ENCODE measurements at places on chromosomes 5 and 9. TPM values are rescaled to one million over a fixed set of nuclear protein-coding genes. Genes with fewer than 3 reads are reported as not detected.

- no peak for DNase-seq
Observed at GRCh38 chr5:100823812-100824211, 79.3 kb downstream of the ST8SIA4 start.

The DAB2IP gene
- 54.2 TPM for total RNA-seq

DNA sequence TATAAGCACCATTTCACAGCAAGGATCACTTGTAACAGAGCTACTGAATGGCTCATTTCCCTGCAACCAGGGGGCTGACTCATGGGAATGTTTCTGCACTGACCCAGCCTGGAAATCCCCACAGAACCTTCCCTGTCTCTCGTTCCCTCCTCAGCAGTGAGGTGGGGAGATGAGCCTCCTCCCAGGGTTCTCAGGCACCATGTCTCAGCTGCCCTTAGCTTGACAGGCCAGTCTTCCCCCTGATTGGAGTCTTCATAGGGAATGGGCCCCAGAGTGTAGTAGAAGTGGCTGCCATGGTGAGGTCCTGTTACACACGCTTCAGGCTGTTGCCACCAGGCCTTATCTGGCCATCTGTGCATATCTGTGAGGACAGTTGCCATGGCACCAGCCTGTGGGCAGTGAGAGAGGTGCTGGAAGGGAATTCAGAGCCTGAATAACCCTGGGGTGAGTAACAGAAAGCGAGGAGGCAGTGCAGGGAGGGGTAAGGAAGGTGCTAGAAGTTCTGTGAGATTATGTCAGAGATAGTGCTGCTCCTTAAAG lies 324.4 kb downstream of the ENC1 start:
- peak; percentile 52 for DNase-seq

DNA sequence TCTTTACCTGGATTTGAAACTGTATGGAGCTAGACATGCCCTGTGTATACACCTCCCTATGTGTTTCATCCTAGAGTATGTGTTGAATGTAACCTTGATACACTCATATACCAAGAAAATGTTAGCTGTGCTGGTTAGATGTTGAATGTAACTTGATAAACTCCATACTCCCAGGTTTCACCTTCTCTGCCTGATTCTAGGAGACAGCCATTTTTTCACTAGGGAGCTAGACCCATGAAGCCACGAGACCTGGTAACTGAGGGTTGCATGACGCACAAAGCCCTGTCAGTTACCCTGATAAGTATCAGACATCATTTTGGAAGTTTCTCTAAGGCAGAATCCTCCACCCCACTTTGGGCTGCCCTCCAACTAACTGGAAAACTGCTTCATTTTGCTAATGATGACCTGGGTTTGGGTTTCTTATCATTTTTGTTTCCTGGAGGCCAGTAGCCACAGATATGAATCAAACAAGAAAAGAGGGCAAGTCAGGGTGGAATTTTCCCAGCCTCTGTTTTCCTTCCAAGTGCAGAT lies 478.5 kb upstream of the KIF2A start:
- DNase-seq: no peak

DNA sequence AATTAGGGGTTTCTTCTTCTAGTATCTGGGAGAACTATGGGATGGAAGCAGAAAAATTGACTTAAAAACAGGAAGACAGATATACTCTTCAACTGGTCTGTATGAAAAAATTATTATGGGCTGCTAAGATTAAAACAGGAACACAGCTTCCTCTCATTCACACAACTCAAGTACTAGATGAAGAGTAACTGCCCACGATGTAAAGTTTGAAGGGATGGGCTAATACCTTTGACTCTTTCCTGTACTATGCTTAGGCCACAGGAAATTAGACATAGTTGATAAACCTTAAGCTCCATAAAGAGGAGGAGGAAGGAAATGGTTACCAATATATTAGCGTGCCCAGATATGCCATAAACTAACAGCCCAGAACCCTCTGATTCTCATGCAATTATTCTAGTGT lies 88.6 kb downstream of the ANKRD31 start:
- no peak for DNase-seq

- no peak for DNase-seq
Observed at GRCh38 chr5:36158144-36158543, 6.2 kb downstream of the SKP2 start.

- no peak for DNase-seq
Observed at GRCh38 chr9:84493284-84493947, 152.9 kb upstream of the SLC28A3 start.

The MSMP gene
- total RNA-seq: not detected

The SCGB3A2 gene
- not detected for total RNA-seq

DNA sequence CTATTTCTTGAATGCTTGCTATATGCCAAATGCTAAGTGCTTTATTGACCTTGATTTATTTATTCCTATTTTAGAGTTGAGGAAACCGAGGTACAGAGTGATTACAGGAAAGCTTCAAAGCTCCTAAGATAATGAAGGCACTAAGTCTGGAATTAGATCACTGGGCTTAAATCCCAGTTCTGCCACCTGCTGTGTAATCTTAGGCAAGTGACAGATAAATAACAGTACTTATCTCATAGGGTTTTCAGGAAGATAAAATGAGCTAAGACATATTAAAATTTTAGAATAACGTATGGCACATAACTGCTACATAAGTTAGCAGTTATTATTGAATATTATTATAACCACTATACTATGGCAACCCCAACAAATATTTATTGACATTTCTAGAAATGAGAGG lies 843.8 kb downstream of the DTWD2 start:
- DNase-seq: no peak

The PAX5 gene
- 0.50 TPM for total RNA-seq

GRCh38 chr5:140548300-140548688 lies 832 bp downstream of the EIF4EBP3 start:
- DNase-seq: no peak

- DNase-seq: no peak
Observed at GRCh38 chr5:115379622-115380344, 83.3 kb upstream of the CCDC112 start.

- no peak for DNase-seq
Observed at GRCh38 chr9:15711931-15712330, 159.1 kb downstream of the CCDC171 start.

DNA sequence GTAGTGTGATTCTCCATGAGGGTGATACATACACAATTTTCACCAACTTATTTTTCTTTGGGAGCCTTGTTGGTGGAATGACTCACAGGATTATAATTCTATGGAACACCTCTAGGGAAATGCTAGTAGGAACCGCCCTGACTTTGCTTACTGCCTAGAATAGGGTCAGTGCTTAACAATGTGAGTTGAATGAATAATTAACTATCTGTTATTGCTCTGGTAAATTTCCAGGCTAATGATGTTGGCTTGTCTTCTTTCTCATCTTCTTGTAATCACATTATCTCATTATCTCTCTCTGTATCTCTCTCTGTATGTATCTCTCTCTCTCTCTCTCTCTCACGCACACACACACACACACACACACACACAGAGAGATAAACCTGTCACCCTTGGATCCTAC lies 291.1 kb downstream of the TRIM32 start:
- DNase-seq: no peak

DNA sequence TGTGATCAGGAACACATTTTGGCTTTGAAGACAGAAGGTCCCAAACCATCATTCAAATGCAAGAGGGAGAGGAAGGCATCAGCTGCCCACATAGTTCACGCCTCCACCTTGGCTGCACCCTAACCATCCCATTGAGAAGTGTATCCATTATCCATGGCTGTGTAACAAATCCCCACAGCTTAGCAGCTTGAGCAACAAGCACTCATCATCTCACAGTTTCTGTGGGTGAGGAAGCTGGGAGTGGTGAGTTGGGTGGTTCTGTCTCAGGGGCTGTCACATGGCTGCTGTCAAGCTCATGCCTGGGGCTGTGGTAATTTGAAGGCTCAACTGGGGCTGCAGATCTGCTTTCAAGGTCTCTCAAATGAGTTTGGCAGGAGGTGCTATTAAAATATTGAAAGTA lies 23.0 kb upstream of the CEP72 start:
- no peak for DNase-seq

DNA sequence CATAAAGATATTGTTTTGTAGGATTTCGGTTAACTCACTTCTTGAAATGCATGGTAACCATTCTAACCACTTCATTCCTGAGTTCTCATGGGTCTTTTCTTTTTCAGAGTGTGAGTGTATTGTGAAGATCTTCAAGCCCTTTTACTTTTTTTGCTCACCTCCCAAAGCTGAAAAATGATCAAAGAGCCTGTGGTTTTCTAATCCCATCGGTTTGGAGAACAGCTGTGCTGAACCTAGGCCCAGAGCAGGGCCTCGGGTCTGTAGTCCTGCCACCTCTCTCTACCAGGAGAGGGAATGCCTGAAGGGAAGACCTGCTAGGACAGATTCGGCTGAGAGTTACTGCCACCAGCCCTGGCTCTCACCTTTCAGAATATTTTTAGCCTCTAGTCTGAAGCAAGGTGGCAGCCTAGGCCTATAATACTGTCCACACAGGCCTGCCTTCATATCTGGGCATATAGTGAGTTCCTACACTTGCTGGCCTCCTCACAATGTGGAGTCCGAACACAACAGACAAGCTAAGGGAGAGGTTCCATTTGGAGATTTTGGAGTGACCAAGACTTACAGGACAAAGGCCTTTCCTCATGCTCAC lies 13.8 kb downstream of the RGMB start:
- no peak for DNase-seq

DNA sequence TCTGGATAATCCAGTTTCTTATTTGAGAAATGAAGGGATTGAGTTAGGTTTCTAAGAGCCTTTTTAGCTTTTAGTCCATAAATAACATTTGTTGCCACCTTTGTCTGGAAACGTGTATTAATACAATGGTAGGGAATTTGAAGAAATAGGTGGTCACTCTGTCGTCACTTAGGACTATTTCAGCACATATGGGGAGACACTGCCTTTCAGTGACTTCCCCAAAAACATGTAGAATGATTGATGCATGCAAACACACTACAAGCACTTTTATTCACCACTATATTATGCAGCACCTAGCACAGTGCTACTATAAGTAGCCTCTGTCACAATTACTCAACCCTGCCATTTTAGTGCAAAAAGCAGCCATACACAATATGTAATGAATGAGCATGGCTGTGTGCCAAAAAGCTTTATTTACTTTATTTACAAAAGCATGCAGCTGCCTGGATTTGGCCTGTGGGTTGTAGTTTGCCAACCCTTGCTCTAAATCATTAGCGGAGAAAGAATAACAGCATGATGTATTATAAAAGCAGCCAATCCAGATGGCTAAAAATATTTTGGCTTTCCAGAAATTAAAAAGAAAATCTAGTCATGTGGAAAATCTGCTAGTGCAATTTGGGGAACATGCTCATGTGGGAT lies 154.2 kb upstream of the HMHB1 start:
- no peak for DNase-seq

The LCN10 gene
- total RNA-seq: 4.9 TPM
